ENCODE measurements at places on chromosomes 7 and 10.

- DNase-seq = no peak
Measured at GRCh38 chr10:48444266-48444665, 137.8 kb downstream of the MAPK8 start.

GRCh38 chr7:92797693-92798092 lies 38.7 kb downstream of the CDK6 start:
- DNase-seq = no peak

- DNase-seq = no peak
Measured at GRCh38 chr10:111698711-111699110, 484.9 kb downstream of the GPAM start.

DNA sequence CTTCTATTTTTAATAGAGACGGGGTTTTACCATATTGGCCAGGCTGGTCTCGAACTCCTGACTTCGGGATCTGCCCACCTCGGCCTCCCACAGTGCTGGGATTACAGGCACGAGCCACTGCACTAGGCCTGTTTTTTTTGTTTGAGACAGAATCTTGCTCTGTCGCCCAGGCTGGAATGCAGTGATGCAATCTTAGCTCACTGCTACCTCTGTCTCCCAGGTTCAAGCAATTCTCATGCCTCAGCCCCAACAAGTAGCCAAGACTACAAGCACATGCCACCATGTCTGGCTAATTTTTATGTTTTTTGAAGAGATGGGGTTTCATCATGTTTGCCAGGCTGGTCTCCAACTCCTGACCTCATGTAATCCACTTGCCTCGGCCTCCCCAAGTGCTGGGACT lies 73.7 kb downstream of the TYW1B start:
- DNase-seq = no peak

GRCh38 chr7:148872188-148872587 lies 11.9 kb downstream of the EZH2 start:
- DNase-seq = no peak

DNA sequence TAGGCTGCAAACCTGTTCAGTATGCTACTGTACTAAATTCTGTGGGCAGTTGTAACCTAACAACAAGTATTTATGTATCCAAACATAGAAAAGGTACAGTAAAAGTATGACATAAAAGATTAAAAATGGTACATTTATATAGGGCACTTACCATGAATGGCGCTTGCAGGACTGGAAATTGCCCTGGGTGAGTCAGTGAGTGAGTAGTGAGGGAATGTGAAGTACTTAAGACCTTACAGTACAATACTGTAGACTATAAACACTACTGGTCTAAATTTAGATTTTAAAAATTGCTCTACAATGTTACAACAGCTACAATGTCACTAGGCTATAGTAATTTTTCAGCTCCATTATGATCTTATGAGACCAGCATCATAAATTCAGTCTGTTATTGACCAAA lies 146.0 kb upstream of the GNAI1 start:
- no peak for DNase-seq

GRCh38 chr10:6716516-6716915 lies 136.4 kb upstream of the PRKCQ start:
- DNase-seq = no peak

DNA sequence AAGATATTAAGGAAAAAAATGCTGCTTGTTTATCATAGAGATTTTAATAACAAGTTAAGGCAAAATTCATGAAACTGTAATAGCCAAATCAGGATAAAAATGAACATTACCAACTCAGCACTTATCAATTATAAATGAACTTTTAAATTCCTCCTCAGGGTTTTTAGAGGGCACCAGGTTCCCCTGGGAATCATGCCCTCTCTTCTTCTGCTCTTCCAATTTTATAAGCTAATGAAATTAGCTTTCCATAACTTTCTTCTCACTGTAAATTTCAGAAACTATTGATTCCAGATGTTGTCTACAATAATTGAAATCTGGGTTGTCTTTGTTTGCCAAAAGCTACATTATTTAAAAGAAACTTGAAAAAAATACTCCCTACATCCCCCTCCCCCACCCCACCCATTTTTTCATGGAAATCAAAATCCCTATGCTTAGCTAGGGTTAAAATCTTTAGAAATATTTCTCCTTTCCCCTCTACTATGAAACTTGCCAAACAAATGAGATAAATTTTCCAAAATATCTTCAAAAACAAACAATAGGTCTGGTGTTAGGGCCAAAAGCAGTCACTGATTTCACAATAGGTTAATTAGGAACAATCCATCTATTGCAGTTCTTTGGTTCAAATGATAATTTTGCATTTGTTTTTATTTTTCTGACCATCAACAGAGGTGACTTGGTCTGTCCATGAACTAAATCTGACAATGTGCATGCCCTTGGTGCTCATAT lies 187.7 kb downstream of the DOCK4 start:
- no peak for DNase-seq

GRCh38 chr10:30637881-30638467 lies 8.4 kb upstream of the LYZL2 start:
- DNase-seq = no peak

DNA sequence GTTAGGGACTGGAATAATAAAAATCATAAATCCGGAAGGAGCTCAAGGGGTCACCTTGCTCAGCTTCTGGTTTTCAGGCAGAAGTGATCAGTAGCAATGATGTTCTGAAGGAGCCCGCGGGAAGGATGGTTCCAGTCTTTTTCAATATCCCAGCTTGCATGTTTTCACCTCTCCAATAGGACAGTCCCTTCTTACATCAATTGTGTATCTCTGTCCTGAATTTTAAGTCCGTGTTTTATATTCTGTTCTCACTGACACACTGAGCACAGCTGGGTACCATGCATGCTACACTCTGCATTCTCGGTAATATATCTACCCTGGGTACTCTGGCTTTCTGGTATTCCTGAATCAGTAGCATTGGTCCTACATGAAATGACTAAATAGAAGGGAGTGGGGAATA lies 55.2 kb upstream of the SLC35B4 start:
- DNase-seq = no peak

GRCh38 chr10:62684911-62685310 lies 119.6 kb upstream of the ADO start:
- no peak for DNase-seq
